Frontal cortex (tissue), 4 donors: ENCODE measurements at places on chromosomes 3 and 15.

DNA sequence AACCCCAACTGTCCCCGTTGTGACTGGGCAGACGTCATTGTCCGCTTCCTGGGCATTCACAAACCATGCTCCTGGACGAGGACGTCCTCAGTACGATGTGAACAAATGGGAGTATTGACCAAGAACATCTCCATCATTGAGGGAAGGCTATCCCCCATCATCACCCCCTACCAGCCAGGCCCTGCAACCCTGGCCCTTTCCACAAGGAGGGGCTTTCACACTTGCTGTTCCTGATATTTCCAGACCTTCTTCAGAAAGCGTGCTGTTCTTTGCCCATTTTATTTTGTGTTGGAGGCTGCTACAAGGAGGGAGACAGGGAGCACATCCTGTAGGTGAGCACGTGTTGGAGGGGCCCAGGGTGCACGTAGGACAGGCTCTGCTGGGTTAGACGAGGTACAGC, 277.0 kb upstream of the LRRC3B start:
- no peak for DNase-seq

GRCh38 chr15:23064156-23064555, 24.8 kb upstream of the TUBGCP5 start:
- no peak for DNase-seq

GRCh38 chr15:34708422-34708821, 46.4 kb downstream of the GJD2 start:
- peak; percentile 34 for DNase-seq

GRCh38 chr3:115578331-115578730, 45.0 kb upstream of the GAP43 start:
- DNase-seq = no peak

GRCh38 chr15:68277131-68277602, 378 bp upstream of the FEM1B start:
- peak; percentile 45 for DNase-seq
